Activated CD4-positive, alpha-beta T cell treated with anti-CD3 and anti-CD28 coated beads for 4 hours (primary cell): ENCODE measurements at places on chromosomes 2 and 18.

DNA sequence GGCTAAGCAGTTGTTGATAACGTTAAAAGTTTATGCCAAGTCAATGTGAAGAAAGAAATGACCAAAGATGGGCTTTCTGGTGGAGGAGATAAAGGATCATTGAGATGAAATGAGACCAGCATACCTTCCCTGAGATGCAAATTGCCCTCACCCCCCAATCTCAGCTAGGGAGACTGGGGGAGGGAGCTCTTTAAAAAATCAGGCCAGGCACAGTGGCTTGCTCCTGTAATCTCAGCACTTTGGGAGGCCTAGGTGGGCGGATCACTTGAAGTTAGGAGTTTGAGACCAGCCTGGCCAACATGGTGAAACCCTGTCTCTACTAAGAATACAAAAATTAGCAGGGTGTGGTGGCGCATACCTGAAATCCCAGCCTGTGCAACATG lies 30.9 kb upstream of the KCMF1 start:
- no peak for DNase-seq

DNA sequence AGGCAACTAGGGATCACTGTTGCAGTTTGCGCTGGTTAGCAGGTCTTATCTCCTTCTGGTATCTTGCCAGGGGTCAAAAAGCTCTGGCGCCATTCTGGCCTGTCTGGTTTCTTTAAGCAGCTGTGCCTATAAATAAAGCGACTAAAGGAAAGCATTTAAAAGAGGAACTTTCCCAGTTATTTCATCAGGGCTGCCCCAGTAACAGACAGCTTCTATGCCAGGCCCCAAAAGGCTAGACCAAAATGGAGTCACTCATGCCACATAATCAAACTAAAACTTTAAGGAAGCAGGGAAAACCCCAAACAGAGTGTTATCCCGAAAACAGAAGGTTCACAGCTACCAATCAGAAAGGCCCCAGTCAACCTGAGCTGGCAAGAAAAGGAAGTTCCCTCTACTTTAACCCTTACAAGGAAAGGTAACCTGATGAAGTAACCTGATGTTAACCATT lies 41.2 kb upstream of the HNRNPA3 start:
- no peak for DNase-seq

DNA sequence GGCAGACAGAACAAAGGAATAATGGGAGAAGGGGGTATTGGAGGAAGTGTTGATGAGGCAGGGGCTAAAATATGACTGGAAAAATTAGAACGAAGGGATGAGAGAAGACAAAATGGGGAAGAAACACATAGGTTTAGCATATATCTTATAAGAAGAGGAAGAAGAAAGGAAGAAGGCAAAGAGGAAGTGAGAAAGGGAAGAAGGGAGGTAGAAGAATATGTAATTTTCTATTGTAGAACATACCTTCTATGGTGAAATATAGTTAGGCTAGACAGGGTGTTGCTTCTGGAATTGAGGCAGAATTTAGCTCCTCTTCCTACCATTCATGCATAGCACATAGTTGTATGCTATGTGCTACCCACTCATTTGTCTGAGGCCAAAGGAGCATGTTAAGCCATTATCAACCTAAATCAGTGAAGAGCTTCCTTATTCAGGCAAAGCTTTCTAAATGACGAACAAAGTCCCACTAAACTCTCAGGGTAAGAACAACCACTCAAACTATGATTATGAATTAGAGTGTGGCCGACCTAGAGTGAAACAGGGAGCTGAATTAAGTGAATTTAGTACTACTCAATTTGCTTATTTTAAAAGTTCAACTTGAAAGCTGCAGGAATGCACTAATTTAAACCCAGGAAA lies 180.9 kb upstream of the GALNT5 start:
- no peak for DNase-seq

GRCh38 chr2:216299588-216299987 lies 72.7 kb downstream of the MARCHF4 start:
- no peak for DNase-seq

- DNase-seq: no peak
Measured at GRCh38 chr2:15708161-15708560, 116.5 kb downstream of the DDX1 start.

DNA sequence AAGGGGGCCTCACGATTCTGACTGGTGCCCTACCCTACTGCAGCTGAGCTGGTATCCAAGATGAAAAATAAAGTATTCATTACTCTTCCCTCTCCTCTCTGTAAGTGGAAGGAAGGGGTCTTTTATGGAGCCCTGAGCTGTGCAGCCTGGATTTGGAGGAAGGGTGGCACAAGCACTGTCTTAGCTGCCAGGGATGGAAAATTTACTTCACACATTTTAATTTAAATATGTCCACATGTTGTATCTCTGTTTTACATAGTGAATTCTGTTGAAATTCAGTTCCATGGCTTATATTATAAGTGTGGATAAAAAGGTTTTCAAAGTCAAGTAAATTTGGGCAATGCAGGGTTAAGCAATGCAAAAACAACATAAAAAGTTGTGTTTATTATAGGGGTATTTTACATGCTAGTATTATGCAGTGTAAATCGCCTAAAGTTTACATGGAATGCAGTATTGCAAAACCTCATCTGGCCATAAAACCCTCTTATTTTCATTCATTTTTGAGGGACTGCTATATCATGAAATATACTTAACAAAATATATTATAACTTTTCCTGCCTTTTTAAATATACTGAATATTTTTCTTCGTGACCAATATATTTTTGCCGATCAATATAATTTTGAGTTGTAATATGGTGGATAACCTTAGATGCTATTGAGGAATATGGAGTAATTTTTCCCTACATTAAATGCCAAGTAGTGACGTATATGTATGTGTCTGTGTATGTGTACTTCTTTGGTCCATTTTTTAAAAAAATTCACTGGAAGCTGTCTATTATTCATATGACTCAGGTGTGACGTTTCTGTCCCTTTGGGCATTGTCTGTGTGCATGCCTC lies 333.9 kb upstream of the CYRIA start:
- no peak for DNase-seq

DNA sequence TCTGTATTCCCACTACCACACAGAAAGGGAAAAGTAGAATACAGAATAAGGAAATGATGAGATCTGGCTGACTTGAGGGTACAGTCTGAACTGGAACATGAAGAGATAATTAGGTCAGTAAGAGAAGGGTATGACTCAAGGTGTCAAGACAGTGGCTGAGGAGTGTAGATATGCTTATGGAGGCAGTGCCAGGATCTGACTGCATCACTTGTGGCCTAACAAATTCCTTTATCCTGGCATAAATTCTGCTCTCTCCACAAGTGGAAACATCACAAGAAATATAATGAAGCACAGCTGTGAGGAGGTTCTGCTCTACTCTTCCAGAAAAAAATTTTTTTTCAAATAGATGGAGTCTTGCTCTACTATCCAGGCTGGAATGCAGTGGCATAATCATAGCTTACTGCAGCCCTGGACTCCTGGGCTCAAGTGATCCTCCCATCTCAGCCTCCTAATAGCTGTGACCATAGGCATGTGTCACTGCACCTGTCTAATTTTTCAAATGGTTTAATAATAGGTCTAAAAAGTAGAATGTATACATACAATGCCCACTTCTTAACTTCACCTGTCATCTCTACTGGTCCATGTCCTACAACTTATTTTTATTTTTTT lies 85.3 kb downstream of the C2orf74 start:
- no peak for DNase-seq
